ENCODE measurements at places on chromosomes 6 and 20.

DNA sequence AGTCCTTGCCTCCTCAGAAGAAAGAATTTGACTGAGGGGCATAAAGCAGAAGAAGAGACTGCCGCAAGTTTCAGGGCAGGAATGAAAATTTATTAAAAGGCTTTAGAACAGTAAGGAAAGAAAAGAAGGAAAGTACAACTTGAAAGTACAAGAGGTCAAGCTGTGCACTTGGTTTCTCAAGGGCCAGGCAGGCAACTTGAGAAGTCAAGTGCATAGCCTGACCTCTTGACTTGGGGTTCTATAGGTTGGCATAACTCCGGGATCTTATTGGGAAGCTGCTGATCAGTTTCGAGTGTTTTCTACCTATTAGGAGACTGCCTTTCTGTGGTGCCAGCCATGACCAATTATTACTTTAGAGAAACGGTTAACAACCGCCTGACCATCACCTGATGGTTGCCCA lies 237.0 kb upstream of the RGS17 start:
- no peak for DNase-seq

- DNase-seq = no peak
Measured at GRCh38 chr20:46646122-46646521, 5.1 kb downstream of the SLC13A3 start.

GRCh38 chr6:27148404-27148795 lies 99.1 kb upstream of the PRSS16 start:
- DNase-seq = no peak

DNA sequence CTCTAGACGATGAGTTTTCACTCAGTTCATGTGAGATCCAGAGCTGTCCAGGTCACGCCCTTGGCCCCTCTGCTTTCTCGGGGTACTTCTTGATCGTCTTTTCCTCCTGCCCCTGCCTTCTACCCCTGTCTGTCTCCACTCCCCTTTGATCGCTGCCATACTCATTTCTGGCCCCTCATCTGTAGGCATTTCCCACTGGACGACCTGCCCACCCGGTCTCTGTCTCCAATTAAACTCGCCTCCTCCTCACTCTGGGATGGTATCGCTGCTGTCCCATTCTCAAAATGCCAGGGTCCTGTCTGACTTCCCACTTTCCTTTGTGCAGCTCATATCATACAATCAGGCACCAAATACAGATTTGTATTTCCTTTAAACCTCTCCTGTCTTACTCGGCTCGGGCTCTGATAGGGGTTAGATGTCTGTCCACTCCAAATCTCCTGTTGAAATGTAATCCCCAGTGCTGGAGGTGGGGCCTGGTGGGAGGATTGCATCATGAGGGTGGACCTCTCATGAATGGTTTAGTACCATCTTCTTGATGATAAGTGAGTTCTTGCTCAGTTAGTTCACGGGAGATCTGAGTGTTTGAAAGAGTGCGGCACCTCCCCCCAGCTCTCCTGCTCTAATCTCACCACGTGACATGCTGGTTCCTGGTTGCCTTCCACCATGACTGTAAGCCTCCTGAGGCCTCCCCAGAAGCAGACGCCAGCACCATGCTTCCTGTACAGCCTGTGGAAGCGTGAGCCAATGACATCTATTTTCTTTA lies 3.5 kb upstream of the SYNJ2 start:
- no peak for DNase-seq

DNA sequence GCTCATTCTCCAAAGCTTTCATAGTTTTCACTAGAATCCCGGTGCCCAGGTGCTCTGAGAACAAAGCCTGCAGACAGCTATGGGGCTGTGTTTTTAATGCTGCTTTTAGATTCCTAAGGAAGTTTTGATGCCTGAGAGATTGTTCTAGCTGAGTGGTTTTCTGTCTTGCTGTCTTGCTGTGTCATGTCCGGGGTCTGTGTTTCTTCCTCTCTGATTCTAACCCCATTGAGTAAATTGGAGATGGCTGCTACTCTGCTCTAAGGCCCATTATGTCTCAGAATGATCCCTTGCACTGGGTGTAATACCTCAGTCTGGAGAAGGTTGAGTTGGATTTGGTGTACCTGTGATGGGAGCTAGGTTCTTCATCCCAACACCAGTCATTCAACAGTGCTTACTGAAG lies 63.4 kb downstream of the ARID1B start:
- DNase-seq = no peak

GRCh38 chr20:1377984-1378734 lies 14.7 kb downstream of the FKBP1A start:
- DNase-seq = no peak

GRCh38 chr20:57595041-57596030 lies 24.9 kb downstream of the ZBP1 start:
- no peak for DNase-seq

DNA sequence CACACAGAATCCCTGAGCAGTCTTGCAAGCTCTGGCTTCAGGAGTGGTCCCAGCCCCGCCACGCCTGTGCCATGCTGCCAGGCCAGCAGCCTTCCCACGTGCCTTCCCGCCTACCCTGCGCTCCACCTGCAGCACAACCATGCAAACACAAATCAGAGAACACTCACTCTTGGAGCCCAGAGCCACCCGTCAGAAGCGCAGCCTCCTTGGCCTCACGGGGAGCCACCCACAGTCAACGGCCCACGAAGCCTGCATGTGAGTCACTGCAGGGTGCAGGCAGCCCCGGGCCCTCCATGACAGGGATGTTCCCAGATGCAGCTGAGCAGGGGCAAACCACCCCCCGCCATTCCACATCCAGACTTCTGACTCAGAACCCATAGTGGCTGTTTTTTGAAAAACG lies 217.0 kb downstream of the DLL1 start:
- no peak for DNase-seq

- no peak for DNase-seq
Measured at GRCh38 chr6:98039904-98040607, 757.0 kb upstream of the MMS22L start.

DNA sequence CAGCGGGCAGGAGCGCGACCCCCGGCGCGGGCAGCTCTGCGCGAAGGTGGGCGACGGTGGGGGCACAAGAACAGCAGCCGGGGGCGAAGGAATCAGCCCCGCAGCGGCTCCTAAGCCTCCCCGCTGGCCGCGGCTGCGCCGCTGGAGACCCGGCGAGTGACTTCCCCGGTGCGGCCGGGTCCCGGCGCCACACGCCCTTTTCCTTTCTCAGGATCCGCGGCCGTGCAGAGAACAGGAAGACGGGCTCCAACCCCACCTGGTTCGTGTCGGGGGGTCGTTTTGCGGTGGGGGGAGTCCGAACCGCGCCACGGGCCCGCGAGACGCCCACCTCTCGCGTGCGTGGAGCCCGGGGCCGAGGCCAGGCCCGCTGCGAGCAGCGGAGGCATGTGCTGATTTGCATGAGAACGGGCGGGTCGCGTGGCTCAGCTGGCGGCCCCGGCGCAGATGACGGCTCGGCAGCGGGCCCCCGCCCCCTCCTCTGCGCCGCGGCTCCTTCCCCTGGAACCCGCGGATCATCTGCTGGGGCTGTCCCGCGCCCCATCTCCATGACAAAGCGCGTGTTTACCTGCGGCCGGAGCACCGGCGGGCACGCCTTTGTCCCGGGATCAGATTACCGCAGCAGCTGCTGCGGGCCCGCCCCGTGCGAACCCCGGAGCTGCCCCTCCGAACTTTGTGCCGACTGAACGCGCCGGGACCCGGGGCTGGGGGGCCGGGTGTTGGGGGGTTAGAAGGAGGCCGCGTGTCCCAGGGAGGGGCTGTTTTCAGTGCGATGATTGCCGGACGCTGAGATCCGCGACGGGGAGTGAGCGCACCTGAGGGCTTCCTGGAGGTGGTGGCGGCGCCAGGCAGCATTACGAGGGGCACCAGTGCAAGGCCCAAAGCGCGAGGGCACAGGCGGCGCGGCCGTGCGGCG lies 4.9 kb upstream of the DLL1 start:
- DNase-seq = no peak

- DNase-seq = peak; percentile 78
Measured at GRCh38 chr6:25050356-25050755, 114.6 kb upstream of the RIPOR2 start.

DNA sequence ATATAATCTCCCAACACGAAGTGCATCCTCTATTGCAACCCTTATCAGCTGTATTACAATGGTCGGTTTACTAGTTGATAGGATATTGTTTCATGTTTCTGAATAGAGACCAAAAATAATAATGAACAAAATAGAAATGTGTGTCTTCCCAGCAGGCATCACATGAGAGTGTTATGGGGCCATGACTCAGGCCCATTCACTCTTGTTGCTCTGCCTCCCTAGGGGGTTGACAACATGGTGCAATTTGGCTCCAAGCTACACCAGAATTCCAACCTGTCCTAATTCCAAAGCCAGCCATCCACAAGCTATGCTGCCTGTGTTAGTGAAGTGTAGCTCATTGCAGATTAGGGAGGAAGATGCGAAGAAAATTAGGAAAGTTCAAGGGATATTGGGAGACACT lies 13.1 kb upstream of the SAYSD1 start:
- no peak for DNase-seq

GRCh38 chr20:51488331-51488730 lies 54.2 kb downstream of the NFATC2 start:
- DNase-seq = no peak

GRCh38 chr6:136016228-136017225 lies 165.0 kb downstream of the PDE7B start:
- DNase-seq = no peak

DNA sequence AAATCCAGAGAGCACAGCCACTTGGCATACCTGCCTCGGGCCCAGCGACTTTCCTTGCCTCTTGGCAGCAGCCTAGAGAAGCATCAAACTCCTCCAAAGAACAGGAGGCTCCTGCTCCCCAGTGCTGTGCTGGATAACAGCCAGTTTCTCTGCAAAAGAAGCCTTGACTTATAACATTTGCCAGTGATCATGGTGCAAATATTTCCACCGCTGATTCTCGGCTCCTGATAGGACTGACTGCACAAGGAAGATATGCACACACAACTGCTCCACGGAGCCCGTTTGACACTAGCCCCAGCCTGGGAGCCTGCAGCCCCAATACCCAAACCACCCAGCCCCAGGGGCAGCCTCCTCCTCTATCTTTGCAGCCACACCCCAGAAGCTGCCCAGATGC lies 17.5 kb downstream of the ACSS1 start:
- DNase-seq = peak; percentile 32

DNA sequence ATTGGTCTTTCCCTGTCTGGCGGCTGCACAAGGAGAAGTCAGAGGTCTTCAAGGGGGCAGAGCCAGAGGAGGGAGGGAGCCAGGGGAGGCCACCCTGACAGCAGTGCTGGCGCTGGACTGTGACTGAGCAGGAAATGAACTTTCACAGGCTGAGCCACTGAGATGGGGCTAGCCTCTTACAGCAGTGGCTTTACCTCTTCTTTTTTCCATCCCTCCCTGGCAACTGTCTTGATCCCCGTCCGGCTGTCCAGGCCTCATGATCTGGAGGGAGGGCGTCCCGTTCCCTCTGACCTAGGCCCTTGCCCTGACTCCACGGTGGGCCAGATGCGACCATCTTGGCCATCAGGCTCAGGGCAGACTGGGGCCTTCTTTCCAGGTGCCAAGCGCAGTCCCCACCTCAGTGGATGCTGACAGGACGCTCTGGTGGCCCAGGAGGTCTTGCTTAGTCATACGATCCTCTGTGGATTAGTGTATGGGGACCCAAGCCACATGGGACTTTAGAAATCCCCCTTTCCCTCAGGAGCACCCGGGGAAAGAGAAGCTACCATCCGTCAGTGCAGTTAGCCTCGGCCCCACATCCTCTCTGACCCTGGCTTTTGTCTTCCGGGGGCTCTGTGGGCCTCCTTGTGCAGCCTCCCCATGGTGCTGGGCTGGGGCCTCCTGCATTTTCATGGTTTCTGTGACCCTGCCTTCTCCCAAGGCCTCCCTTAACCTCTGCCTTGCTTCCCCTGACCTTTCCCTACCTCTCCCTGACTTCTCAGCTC lies 57.4 kb upstream of the CCDC167 start:
- DNase-seq = no peak

- peak; percentile 13 for DNase-seq
Measured at GRCh38 chr6:163180874-163181541, 233.5 kb upstream of the QKI start.

- no peak for DNase-seq
Measured at GRCh38 chr6:36954262-36954931, at the start of gene PI16. Gene PI16, plus strand, starts transcription at chr6:36954738. Its CDS starts 23 bp downstream, at chr6:36954761.

DNA sequence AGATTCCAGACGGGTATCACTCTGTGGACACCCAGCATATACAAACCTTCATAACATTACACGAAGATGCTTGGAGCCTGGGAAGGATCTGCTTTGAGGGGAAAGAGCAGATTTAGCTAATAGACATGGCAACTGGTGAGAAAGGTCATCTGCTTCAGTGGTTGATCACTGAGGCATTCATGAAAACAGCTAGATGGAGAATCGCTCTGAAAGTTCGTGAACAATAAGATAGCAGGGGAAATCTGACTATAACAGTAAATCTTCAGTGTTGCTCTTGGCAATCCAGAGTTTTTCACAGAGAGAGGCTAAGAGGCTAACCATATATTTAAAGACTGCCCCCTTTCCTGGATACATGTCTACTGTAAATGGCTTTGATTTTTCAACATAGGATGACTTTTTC lies 245.3 kb downstream of the FARS2 start:
- DNase-seq = no peak

GRCh38 chr20:34473262-34473883 lies 42.8 kb upstream of the DYNLRB1 start:
- DNase-seq = no peak

- DNase-seq = no peak
Measured at GRCh38 chr20:58537831-58538230, 22.6 kb upstream of the APCDD1L start.

DNA sequence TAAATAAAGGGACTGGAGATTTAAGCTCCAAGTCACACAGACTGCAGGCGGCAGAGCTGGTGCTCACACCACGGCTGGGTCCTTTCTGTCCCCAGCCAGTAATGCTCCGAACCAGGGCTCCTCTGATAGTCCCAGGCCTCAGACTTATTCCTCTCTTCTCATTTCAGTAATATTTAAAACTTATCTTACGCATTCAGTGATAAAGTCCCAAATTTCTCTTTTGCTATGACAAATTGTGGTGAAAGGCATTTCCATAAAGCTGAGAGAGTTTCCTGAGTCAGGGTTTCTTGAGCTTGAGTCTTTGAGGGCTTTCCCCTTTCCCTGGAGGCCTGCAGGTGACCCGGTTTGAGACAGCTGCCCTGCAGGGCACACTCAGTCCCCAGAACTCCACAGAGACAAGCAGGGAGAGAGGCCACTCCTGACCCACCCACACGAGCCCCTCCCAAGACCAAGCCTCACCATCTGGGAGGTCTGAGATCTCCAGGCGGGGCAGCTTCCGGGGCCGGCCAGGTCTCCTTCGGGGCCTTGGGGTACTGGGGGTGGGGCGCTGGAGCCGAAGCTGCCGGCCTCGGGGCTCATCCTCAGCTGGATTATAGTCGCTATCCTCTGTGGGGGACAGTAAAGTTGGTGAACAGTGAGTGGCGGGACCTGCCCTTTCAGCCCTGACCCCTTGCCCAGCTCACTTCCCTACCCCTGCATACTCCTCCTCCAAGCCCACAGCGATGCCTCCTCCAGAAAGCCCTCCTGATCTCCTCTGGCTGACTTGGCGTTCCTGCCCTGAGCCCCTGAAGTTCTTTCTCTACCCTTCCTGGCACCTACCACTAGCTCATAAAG lies 6.6 kb downstream of the ZNF335 start:
- no peak for DNase-seq

- DNase-seq = no peak
Measured at GRCh38 chr6:24957199-24957598, 21.4 kb upstream of the RIPOR2 start.

All from fibroblast of skin of left biceps (primary cell).